ENCODE measurements at places on chromosomes 16 and 17.
A peak's percentile ranks its signal among the peaks of the same experiment; 100 is the strongest.

DNA sequence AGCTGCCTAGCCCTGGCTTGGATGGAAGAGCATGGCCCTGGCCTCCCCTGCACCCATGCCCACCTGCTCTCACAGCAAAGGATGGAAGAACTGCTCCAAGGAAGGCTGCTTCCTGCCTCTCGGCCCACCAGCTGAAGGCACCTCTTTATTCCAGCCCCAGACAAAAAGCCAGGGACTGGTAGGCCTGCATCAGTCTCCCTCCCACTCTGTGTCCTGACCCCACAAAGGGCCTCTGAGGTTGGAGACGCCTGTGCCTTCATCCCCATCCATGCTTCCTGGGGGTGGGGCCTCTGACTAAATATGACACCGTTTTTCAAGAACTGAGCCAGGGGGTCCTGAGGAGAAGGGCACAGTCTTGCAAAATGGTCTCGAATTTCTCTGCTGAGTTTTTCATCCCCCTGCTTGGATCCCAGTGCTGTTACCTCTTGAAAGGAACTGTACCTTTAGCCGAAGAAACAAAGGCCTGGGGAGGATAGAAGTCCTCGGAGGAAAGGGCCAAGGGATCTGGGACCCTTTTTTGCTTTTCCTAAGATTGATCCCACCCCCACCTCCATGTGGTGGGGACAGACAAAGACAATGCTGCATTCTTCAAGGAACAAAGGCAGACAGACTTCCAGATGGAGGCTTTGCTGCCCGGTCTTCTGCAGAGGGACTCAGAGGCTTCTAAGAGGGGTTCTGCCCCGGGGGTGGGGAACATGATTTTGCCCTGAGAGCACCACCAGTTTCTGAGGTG is 5.2 kb downstream of the C17orf50 start:
- no peak for DNase-seq

- DNase-seq: no peak
These were observed 43.2 kb downstream of the SKAP1 start for GRCh38 chr17:48386826-48387225.

- no peak for DNase-seq
These were observed 66.7 kb downstream of the GTF3C1 start for GRCh38 chr16:27483088-27483437.

DNA sequence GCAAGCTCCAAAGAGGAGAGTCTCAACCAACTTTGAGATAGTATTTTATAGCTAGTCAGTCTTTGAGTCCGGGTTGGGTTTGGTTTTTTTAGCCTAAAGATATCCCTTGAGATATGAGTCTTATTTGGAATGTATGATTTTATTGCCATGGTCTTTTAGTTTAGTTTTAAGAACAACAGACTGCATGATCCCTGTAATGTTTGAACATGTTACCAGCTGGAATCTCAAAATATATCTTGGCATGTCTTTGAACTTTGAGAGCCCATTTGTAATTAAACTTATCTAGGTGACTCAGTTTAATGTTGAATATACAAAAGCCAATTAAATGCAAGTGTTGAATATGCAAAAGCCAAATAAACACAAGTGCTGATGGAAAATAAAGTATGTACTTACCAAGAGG is 100.6 kb downstream of the TANGO6 start:
- DNase-seq: no peak

- peak; percentile 62 for DNase-seq
These were observed 1.2 kb downstream of the TMC6 start for GRCh38 chr17:78127239-78127887.

DNA sequence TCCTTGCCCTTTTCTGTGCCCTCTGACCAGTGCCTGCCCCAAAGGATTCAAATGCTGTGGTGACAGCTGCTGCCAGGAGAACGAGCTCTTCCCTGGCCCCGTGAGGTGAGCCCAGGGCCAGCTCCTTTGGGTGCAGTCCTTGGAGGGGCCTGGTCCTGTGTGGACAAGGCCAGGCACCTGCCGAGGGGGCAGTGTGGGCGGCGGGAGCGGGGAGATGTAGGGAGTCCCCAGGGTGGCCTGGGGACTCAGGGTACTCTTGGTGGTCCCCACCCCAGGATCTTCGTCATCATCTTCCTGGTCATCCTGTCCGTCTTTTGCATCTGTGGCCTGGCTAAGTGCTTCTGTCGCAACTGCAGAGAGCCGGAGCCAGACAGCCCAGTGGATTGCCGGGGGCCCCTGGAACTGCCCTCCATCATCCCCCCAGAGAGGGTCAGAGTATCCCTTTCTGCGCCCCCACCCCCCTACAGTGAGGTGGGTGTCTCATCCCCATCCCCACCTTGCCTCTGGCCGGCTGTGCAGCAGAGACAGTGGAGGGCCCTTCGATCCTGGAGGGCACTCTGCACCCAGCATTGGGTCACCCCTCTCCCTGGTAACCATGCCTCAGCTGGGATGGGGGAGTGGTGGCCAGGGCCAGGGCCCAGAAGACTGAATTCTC is 4.4 kb downstream of the TMEM92 start:
- DNase-seq: no peak

- no peak for DNase-seq
These were observed 165.4 kb upstream of the FOXF1 start for GRCh38 chr16:86344881-86345280.

DNA sequence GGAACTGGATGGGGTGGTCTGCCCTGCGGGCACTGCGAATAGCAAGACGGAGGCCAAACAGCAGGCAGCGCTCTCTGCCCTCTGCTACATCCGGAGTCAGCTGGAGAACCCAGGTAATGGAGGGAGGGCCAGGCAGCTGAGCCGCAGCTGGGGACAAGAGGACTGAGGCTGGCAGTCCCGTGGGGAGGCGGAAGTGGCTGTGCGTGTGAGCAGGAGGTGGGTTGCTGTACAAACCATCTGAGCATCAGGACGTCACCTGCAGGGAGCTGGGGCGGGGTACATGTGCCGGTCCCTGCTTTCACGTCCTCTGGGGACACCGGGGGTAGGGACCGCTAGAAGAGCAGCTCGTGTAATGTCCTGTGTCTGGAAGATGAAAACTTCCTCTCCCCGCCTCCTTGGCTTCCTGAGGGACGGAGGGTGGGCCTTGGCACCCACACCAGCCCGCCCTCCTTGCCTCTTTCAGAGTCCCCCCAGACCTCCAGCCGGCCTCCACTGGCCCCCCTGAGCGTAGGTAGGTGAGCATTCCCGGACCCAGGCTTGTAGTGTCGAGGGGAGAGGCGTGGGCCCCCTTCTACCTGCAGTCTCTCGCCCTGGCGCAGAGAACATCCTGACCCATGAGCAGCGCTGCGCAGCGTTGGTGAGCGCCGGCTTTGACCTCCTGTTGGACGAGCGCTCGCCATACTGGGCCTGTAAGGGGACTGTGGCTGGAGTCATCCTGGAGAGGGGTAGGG is 3.7 kb downstream of the ADAD2 start:
- DNase-seq: no peak

- no peak for DNase-seq
These were observed 39.7 kb downstream of the MRTFB start for GRCh38 chr16:14110728-14111251.

DNA sequence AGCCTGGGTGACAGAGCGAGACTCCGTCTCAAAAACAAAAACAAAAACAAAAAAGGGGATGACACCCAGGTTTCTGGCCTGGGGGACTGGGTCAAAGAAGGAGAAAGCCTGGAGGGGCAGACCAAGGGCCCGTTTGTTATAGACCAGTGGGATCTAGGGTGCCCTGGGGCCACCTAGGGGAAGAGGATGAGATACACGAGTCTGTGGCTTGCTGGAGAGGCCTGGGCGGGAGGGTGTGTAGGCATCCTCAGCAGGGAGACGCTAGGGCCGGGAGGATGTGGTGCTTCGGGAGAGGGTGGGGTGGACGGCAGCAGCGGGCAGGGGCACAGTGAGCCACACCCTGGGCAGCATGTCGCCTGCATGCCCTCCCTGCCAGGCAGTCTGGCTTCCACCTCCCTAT is 17.1 kb upstream of the CRK start:
- no peak for DNase-seq

DNA sequence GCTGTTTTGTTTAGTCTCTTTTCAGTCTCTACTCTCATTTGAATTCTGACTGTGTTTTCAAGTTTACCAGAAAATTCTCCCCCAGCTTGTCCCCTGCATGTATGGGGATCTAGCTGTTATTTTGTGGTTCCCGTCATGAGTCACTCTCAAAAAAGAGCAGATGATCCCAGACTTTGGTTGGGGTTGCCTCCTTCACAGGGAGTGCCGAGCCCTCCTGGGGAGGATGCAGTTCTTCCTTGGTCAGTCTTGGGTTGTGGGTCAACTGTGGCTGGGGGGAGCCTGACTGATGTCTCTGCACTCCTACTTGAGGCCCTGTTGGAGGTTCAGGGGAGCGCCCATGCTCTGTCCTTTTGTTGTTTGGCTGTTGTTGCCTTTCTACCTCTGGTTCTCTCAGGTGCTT is 37.7 kb downstream of the EPN2 start:
- no peak for DNase-seq

- no peak for DNase-seq
These were observed 560.0 kb upstream of the SALL1 start for GRCh38 chr16:51710905-51711563.

Measured in HuH-7.5 (cell line).